AG04450 (cell line): ENCODE measurements at places on chromosomes 2 and 18.

DNA sequence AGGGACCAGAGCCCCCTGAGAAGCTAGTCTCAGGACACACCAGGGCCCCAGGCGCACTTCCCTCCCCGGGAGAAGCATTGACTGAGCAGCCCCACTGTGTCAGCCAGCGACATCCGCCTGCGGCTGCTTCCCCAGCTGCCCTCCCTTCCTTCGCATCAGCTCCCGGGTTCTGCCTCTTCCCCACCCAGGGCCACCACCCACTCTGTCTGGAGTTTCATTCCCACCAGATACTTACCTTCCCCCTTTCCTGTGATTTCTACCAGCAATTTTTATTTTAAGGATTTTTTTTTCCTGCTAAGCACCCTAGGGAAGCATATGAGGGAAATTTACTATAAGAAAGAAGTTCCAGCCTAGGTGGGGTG, 99.2 kb downstream of the SMAD7 start:
- no peak for DNase-seq

- DNase-seq: no peak
Measured at GRCh38 chr2:184562532-184562931, 35.8 kb upstream of the ZNF804A start.

- DNase-seq: no peak
Measured at GRCh38 chr2:147352264-147353071, 492.4 kb upstream of the ACVR2A start.

GRCh38 chr2:236208019-236208926, 40.1 kb upstream of the GBX2 start:
- no peak for DNase-seq

DNA sequence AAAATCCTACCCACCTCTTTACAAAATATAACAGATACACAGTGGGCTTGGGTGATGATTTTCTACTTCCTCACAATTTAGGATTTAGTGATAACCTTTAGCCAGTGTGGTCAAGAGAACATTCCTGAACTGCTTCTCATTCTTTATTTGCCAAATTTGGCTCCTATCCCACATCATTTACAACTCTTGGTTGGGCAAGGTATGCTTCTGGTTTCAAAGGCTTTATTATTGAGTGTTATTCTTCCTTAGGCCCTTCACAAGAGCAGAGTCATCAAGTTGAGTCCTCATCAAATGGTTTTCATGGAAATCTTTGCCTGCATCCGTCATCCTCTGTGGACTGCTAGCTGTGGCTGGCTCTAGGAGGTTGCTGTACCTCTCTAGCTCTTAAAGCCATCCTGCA, 472.0 kb upstream of the ETAA1 start:
- no peak for DNase-seq

GRCh38 chr2:174585657-174586252, 11.8 kb downstream of the WIPF1 start:
- DNase-seq: no peak

- no peak for DNase-seq
Measured at GRCh38 chr2:10626837-10627236, 62.9 kb downstream of the NOL10 start.

DNA sequence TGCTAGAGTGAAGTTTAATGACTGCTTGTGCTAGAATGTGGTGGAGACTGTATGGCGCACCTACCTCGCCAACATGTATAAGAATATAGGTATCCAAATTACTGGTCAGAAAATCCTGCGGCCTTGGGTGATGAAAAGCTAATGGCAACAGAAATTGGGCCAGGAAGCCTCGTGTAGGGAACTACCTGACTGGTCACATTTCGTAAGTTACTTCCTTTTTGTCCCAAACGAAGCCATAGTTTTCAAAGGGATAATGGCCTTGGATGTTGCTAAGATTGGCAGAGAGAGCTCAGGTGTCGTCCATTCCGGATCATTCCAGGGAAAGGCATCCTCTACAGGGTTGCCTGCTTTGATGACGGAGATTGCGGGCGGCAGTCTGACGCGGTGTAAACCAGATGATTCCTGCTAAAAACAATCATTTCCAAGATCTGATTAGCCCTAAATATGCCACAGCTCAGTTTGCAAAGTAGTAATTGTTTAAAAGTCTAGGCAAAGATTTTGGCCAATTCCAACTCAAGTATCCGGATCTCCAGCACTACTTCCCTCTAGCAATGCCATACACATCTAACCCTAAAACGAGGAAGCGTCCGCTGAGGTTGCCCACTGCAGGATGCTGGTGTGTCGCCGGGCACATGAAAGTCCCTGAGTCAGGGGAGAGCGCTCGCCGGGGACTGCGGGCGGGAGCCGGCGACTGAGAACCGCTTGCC, 708 bp upstream of the MALT1 start:
- no peak for DNase-seq

- no peak for DNase-seq
Measured at GRCh38 chr18:27175245-27175644, 9.9 kb downstream of the CHST9 start.

DNA sequence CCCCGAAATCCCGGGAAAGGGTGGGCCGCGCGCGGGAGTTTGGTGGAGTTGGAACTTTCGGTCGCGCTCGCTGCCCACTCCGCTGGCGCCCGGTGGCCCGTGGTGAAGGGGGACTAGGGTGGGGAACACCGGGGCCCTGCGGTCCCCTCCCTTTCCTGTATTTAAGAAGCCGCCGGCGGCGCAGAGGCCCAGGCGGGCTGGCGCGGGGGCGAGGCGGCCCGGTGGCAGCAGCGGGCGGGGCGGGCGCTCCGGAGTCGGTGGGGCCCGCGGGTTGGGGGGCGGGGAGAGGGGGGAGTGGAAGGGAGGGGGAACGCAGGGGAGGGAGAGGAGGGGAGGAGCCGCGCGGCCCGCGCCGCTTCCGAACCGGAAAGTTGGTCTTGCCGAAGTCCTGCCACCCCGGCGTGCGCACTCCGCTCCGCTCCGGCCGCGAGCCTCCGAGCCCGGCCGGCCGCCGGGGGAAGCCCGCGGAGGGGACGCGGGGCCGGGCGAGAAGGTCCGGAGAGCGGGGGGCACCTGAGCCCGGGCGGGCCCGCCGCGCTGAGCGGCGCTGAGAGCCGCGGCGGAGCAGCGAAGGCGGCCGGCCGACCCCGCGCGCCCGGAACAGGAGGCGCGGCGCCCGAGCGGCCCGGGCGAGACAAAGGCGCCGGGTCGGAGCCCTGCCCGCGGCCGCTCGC, 425 bp upstream of the SALL3 start:
- DNase-seq: no peak
